Activated T-cell treated with anti-CD3 and anti-CD28 coated beads, Interleukin-2, amount 50 U/mL, for 72 hours (primary cell): ENCODE measurements at places on chromosomes 16 and 17. TPM values are rescaled to one million over a fixed set of nuclear protein-coding genes. Genes with fewer than 3 reads are reported as not detected.

- H3K27ac ChIP-seq, result no peak overlapping the region
- H3K36me3 ChIP-seq, result peaks cover 2% of the 10 kb centered on the region
- no peak for DNase-seq
- H3K4me1 ChIP-seq, result peaks cover 5% of the 10 kb centered on the region
- H3K4me3 ChIP-seq, result no peak overlapping the region
Observed at GRCh38 chr17:69620363-69620762, 205.9 kb downstream of the MAP2K6 start.

GRCh38 chr16:85662976-85663830, 25.6 kb downstream of the GINS2 start:
- no peak overlapping the region for H3K27ac ChIP-seq
- H3K4me1 ChIP-seq, result no peaks in the 10 kb centered on the region
- peaks cover 10% of the 10 kb centered on the region for H3K36me3 ChIP-seq

DNA sequence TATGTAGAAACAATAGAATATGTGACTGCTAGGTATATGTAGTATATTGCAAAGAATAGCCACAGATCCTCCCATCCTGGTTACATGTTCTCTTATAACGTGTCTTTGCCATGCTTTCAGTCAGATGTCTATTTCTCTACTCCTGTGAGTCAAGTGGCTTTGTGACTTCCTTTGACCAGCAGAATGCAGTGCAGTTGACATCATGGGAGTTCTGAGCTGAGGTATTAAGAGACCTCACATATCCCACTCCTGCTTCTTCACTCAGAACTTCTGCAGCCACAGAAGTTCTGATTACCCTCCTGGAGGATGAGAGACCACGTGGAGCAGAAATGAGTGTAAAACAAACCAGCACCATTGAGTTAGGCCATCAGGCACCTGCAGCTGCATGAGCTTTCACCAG, 222.5 kb downstream of the PRKCA start:
- H3K4me1 ChIP-seq, result peaks cover 66% of the 10 kb centered on the region
- peaks cover 6% of the 10 kb centered on the region for H3K36me3 ChIP-seq
- H3K27ac ChIP-seq, result no peak overlapping the region
- H3K4me3 ChIP-seq, result no peak overlapping the region

- DNase-seq, result peak; percentile 16
- no peaks in the 10 kb centered on the region for H3K4me1 ChIP-seq
- no peaks in the 10 kb centered on the region for H3K27me3 ChIP-seq
- peaks cover 3% of the 10 kb centered on the region for H3K36me3 ChIP-seq
- H3K4me3 ChIP-seq, result no peak overlapping the region
Observed at GRCh38 chr17:81608082-81608481, 28.8 kb downstream of the NPLOC4 start.

GRCh38 chr17:57868007-57868909, 18.4 kb upstream of the MRPS23 start:
- DNase-seq, result peak; percentile 48
- H3K36me3 ChIP-seq, result no peaks in the 10 kb centered on the region
- no peak overlapping the region for H3K27ac ChIP-seq
- H3K27me3 ChIP-seq, result peaks cover 21% of the 10 kb centered on the region
- no peak overlapping the region for H3K4me3 ChIP-seq
- H3K4me1 ChIP-seq, result peaks cover 9% of the 10 kb centered on the region

GRCh38 chr17:52128721-52129120, 29.8 kb downstream of the CA10 start:
- no peak for DNase-seq
- H3K36me3 ChIP-seq, result no peaks in the 10 kb centered on the region
- H3K4me3 ChIP-seq, result no peak overlapping the region
- H3K27ac ChIP-seq, result no peak overlapping the region

DNA sequence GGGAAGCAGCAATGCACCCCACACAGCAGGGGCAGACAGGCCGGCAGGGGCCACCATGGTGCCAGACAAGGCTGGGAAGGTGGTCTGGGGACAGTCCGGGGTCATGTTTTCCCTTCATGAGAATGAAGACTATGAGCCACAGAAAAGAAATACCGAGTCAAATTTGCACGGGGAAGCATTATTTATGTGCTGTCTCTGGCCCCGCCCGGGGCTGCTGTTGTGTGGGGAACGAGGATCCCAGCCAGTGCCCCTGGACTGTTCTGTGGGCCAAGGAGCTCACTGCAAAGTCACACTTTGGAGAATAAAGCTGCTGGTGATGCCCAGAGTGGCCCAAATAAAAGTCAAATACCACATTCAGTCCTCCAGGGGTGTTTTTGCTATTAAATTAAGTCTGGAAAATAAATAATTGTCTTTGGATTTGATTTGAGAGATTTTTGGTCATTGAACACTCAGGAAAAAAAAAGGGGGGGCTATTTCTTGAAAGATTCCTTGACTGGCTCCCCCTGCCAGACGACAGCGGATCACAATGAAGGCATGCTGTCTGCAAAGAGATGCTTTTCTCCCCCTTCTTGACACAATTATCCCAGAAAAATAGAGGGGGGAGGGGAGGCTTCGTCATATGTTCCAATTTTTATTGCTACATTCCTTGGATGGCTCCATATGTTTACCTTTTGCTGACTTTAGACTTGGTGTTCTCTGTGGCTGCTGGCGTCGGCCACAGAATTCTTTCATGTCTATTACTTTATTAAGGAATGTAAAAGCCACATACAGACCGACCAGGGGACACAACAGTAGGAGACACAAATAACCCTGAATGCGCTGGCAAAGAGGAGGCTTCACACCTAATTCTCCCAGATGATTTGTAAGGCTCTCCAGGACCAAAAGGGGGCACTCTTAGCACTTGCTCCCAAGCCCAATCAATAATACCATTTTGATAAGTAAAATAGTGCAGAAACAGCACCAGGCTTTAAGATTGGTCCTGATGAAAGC, 27.1 kb upstream of the ANKFN1 start:
- no peak overlapping the region for H3K4me3 ChIP-seq
- H3K27me3 ChIP-seq, result no peaks in the 10 kb centered on the region
- peak; percentile 2 for DNase-seq
- H3K27ac ChIP-seq, result no peak overlapping the region

- H3K4me3 ChIP-seq, result no peak overlapping the region
- H3K27ac ChIP-seq, result no peak overlapping the region
- no peaks in the 10 kb centered on the region for H3K36me3 ChIP-seq
- no peaks in the 10 kb centered on the region for H3K4me1 ChIP-seq
Observed at GRCh38 chr16:51416926-51417325, 265.9 kb upstream of the SALL1 start.

DNA sequence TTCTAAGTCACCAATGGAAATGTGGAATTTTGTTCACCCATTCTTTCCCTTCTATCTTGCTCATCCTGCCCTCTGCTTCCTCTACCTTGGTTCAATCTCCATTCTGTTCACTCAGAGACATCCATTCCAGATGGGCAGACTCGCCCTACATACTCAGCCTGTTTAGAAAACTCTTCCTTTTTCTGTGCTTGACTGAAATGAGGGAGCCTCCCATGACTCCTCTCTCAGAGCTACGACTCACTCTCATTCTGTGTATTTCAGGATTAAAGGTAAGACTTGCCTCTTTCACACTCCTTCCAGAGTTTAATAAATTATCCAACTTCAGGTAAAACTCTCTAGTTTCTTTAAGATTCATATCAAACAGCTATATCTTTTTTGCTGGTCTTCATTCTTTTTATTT, 182.8 kb downstream of the HS3ST3A1 start:
- H3K27ac ChIP-seq, result no peak overlapping the region
- H3K4me1 ChIP-seq, result no peaks in the 10 kb centered on the region
- no peaks in the 10 kb centered on the region for H3K36me3 ChIP-seq
- no peak overlapping the region for H3K4me3 ChIP-seq

GRCh38 chr16:83248735-83249463, 558.9 kb upstream of the HSBP1 start:
- no peaks in the 10 kb centered on the region for H3K36me3 ChIP-seq
- no peak overlapping the region for H3K27ac ChIP-seq
- H3K4me3 ChIP-seq, result no peak overlapping the region
- no peaks in the 10 kb centered on the region for H3K27me3 ChIP-seq

- H3K27me3 ChIP-seq, result peaks cover 13% of the 10 kb centered on the region
- H3K27ac ChIP-seq, result no peak overlapping the region
- H3K4me3 ChIP-seq, result no peak overlapping the region
- H3K4me1 ChIP-seq, result no peaks in the 10 kb centered on the region
- no peak for DNase-seq
Observed at GRCh38 chr17:77628035-77628434, 330.5 kb upstream of the TNRC6C start.

DNA sequence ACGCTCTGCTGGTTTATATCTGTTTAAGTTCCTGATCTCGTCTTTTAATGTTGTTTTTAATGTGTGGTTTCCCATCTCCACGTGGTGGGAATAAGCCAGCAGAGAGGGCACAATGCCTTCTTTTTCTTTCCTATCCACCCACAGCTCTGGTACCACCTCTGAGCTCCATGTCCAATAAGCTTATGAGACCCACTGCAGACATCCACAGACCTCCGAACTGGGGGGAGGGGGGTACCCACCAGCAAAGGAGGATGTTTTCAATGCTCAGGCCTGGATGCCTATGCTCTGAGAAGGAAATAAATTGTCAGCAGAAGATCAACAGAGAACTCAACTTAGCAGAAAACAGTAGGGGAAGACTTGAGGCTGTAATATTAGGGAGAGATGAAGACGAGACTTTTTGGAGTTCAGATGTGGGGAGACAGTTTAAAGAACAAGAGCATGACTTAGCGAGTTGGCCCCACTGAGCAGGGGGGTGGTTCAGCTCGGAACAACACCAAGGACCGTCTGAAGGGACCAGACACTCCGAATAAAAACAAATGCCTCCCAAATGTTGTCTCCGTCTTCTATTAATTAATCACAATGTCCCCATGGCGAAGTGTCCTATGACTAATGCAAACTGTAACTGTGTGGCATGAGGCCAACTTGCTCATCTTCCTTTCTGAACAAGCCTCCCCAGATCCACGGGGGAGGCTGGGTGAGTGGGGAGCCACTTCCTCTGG, 62.7 kb downstream of the GAS7 start:
- H3K4me1 ChIP-seq, result peaks cover 9% of the 10 kb centered on the region
- H3K4me3 ChIP-seq, result no peak overlapping the region
- no peak for DNase-seq
- no peaks in the 10 kb centered on the region for H3K36me3 ChIP-seq
- H3K27ac ChIP-seq, result no peak overlapping the region

DNA sequence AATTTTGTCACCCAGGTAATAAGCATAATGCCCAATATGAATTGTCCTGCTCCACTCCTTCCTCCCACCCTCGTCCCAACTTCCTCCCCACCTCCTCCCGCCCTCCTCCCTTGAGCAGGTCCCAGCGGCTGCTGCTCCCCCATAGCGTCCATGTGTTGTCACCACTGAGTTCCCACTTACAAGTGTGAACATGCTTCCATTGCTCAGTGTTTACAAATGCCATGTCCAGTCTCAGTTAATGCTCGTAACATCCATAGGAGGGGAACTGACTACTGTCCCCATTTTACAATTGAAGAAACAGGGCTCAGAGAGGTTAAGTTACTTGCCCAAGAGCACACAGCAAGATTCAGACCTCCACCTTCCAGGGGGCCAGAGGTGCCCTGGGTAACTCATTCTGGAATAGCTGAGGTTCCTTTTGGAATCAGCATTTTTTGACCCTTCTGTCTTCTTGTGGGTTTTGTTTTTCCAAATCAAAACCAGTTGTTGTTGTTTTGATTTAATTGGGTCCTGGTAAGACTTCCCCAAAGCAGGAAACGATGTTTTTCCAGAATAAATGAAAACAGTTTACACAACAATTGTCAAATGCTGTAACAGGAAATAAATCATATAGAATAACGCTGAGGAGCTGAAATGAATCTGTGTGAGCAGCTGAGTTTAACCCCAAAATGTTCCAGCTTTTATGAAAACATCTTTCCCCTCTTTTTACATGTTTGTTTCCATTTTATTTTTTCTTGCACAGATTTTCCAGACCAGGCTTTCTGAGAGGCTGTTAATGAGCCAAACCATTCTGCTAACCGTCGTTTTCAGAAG, 73.9 kb downstream of the ZDHHC7 start:
- no peaks in the 10 kb centered on the region for H3K36me3 ChIP-seq
- no peaks in the 10 kb centered on the region for H3K4me1 ChIP-seq

OR1E1 gene
- total RNA-seq, result not detected

BMERB1 gene
- 22.3 TPM for total RNA-seq

SCIMP gene
- total RNA-seq, result not detected

ZNF200 gene
- total RNA-seq, result 15.5 TPM

JUP gene
- total RNA-seq, result 0.99 TPM
